ENCODE measurements at places on chromosomes 2 and 18. TPM values are rescaled to one million over a fixed set of nuclear protein-coding genes. Genes with fewer than 3 reads are reported as not detected.

- DNase-seq: no peak
Observed at GRCh38 chr18:61530681-61531080, 197.5 kb downstream of the CDH20 start.

GRCh38 chr18:50231621-50232020 lies 34.7 kb downstream of the CFAP53 start:
- DNase-seq: no peak

DNA sequence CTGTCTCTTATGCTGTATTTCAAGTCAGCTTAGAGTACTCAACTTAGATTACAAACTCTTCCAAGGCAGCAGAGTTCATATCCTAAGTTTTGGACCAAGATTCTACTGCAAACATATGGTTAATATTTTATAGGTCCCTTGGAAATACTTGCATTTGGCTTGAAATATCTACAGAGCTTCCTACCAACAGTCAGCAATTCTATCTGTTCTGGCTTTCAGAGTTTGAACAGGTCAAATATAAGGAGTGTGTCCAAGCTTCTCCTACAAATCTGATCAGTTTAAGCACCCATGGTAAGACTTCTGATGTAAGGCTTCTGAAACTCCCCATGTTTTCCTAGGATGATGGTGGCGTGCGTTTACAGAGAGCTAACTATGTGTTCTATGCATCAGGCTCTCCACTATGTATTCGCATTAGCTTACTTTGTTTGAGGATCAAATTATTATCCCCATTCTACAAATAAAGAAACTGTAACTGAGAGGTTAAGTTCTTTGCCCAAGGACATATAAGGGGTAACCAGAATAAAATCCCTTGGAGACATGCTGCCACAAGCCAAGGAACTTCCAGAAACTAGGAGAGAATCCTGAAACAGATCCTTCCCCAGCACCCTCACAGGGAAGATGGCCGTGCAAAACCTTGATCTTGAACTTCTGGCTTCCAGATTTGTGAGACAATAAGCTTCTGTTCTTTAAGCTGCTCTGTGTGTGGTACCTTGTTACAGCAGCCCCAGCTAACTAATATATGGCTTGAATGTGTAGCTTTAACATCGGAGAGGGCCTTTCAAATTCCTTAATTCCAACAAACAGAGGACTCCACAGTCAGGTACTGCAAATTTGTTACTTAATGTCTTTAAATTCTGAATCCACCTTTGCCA lies 55.1 kb downstream of the ATP8B1 start:
- DNase-seq: no peak

- DNase-seq: no peak
Observed at GRCh38 chr2:216559625-216560156, 61.0 kb downstream of the RPL37A start.

GRCh38 chr2:101238930-101239759 lies 13.5 kb upstream of the CNOT11 start:
- DNase-seq: no peak

CGREF1 gene
- total RNA-seq: 6.9 TPM

CCBE1 gene
- total RNA-seq: 3.5 TPM

AQP4 gene
- 18.0 TPM for total RNA-seq
